ENCODE measurements at places on chromosomes 5 and 9. TPM values are rescaled to one million over a fixed set of nuclear protein-coding genes. Genes with fewer than 3 reads are reported as not detected.

GRCh38 chr9:38227061-38227540 lies 158.1 kb upstream of the SHB start:
- peaks cover 14% of the 10 kb centered on the region for H3K4me1 ChIP-seq
- peak overlapping the region; percentile 10 for H3K4me3 ChIP-seq
- DNase-seq: peak; percentile 76
- peak overlapping the region; percentile 82 for H3K27ac ChIP-seq

DNA sequence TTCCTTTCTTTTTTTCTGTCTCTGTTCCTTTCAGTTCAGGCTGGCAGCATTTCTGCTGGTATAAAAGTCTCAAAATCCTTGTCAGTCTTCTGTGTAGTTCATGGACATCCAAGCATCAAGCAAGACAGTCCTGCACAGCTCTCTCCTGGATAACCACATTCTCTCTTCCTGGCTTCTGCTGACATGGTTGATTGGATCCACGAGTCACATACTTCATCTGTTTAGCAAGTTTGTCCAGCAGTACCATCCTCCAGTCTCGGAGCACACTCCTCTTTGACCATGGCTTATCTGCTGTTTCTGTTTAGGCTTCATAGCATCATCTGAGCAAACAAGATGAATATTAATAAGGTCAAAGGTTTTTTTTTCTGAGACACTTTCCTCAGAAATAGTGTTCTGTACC lies 220.8 kb downstream of the KDM4C start:
- H3K36me3 ChIP-seq: no peaks in the 10 kb centered on the region
- no peak overlapping the region for H3K4me3 ChIP-seq
- H3K27me3 ChIP-seq: no peaks in the 10 kb centered on the region
- H3K27ac ChIP-seq: no peak overlapping the region
- DNase-seq: no peak

- peaks cover 37% of the 10 kb centered on the region for H3K4me1 ChIP-seq
- no peak overlapping the region for H3K4me3 ChIP-seq
- peak; percentile 93 for DNase-seq
- H3K27ac ChIP-seq: peak overlapping the region; percentile 94
- H3K36me3 ChIP-seq: peaks cover 23% of the 10 kb centered on the region
These were observed 2.6 kb upstream of the SNX18 start for GRCh38 chr5:54514841-54515432.

- H3K27me3 ChIP-seq: no peaks in the 10 kb centered on the region
- peak overlapping the region; percentile 54 for H3K4me3 ChIP-seq
- H3K4me1 ChIP-seq: peaks cover 30% of the 10 kb centered on the region
- H3K36me3 ChIP-seq: no peaks in the 10 kb centered on the region
These were observed 27.3 kb downstream of the EGR1 start for GRCh38 chr5:138492560-138493045.

GRCh38 chr5:68193481-68194036 lies 22.0 kb upstream of the PIK3R1 start:
- no peak for DNase-seq
- no peak overlapping the region for H3K27ac ChIP-seq
- no peaks in the 10 kb centered on the region for H3K27me3 ChIP-seq

DNA sequence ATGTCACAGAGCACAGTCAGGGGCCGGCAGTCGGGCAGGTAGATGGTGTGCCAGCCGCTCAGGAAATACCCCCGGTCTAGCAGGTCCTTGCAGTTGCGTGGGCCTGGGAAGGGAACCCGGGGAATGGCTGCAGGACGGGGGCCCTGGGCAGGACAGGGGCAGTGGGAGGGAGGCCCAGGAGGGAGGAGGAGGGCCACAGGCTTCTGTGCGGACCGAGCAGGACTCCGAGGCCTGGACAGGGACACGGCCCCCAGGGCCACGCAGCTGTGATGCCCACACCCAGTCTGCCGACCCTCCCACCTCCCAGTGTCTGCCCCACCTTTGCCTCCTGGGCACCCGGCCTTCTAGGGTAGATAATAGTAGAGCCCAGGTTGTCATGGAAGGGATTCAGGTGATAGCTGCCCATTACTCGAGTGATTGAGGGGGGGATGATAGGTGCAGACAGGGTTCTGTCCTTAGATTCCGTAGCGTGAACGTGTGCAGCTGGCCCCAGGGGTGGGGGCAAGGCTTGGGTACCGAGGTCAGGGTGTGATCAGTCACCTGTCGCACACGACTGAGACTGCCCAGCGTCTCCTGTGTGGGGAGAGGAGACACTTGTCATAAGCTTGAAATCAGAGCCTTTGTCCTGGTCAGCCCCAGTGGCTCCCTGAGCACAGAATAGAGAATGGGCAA lies 4.5 kb downstream of the FCN1 start:
- H3K27ac ChIP-seq: no peak overlapping the region
- no peak overlapping the region for H3K4me3 ChIP-seq
- H3K4me1 ChIP-seq: no peaks in the 10 kb centered on the region
- H3K27me3 ChIP-seq: peaks cover 3% of the 10 kb centered on the region
- peak; percentile 30 for DNase-seq

DNA sequence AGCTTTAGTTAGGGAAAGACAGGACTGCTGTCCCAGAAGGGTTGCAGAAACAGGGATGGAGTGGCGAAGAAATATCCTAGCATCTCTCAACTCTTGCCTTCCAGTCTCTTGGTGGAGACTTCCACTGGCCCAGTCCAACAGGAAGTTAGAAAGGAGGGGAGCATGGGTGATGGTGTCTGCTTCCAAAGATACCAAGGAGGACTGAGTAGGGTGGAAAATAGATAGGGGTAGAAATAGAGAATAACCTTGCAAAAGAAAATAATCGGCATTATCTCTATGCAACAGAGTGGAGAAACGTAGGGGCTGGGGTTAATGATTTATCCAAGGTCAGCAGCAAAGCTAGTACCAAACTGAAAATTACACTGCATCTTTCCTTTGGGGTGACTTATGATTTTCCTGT lies 242.3 kb downstream of the PSAT1 start:
- peaks cover 21% of the 10 kb centered on the region for H3K4me1 ChIP-seq
- DNase-seq: no peak
- H3K27me3 ChIP-seq: no peaks in the 10 kb centered on the region
- H3K36me3 ChIP-seq: no peaks in the 10 kb centered on the region

DNA sequence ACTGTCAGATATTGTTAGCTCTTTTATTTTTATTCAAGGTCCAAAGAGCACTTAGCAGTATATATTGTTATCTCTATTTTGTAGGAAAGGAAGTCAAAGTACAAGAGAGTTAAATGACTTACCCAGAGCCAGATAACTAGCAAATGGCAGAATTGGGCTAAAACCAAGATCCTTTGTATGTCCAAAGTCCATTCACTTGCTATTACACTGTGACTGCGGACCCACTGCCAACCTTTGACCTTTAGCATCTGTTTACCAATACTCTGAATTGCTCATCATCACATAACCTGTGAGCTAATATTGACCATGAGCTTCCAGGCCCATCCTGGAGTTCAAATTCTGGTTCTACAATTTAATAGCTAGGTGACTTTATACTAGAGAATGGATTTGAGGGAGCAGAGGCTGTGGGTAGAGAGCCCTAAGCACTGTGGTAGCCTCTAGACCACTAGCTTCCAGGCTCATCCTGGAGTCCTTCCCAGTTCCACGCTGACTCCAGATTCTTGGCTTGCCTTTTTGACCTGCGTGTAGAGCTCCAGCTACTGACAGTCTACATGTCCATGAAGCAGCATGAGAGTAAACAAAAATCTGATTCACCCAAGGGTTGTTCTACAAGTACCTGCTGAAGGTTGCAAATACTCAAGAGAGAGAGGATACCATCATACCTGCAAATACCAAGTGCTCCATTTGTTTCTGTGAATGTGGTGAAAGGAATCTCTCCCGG lies 424.0 kb downstream of the SH3GL2 start:
- no peak overlapping the region for H3K4me3 ChIP-seq
- no peak overlapping the region for H3K27ac ChIP-seq
- no peaks in the 10 kb centered on the region for H3K27me3 ChIP-seq
- H3K4me1 ChIP-seq: no peaks in the 10 kb centered on the region
- no peaks in the 10 kb centered on the region for H3K36me3 ChIP-seq

GRCh38 chr5:145479857-145480256 lies 355.3 kb downstream of the PRELID2 start:
- H3K27me3 ChIP-seq: no peaks in the 10 kb centered on the region
- no peaks in the 10 kb centered on the region for H3K36me3 ChIP-seq
- peaks cover 25% of the 10 kb centered on the region for H3K4me1 ChIP-seq
- no peak overlapping the region for H3K27ac ChIP-seq

- peak; percentile 49 for DNase-seq
- H3K27ac ChIP-seq: no peak overlapping the region
- peaks cover 14% of the 10 kb centered on the region for H3K4me1 ChIP-seq
These were observed 12.7 kb upstream of the CD180 start for GRCh38 chr5:67209141-67209771.

GRCh38 chr5:56608217-56608925 lies 207.0 kb upstream of the MAP3K1 start:
- no peaks in the 10 kb centered on the region for H3K27me3 ChIP-seq
- H3K27ac ChIP-seq: no peak overlapping the region
- DNase-seq: no peak
- no peaks in the 10 kb centered on the region for H3K36me3 ChIP-seq
- H3K4me3 ChIP-seq: no peak overlapping the region

GRCh38 chr5:56288873-56289601 lies 55.9 kb upstream of the ANKRD55 start:
- H3K4me1 ChIP-seq: peaks cover 34% of the 10 kb centered on the region
- H3K36me3 ChIP-seq: no peaks in the 10 kb centered on the region

DNA sequence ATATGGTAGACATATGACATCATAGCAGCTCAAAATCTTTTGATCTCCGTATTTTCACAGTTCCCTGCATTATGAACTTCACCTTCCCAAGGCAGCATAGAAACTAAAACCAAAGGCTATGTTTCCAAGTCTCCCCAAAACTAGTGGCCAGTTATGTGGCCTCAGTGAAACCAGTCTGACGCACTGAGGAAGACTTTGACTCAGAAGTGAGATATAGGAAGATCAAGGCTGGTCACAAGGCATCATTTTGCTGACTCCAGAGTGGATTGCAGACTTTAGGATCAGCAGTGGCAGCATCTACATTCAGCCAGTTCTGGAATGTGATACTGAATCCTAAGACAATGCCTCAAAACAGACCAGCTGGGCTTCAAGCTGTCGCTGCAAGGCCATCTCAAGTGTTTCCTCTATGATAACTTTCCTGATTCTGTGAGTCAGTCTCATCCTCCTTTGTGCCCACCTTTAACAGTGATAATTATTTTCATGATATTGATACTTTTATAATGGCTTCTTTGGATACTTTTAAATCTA lies 34.4 kb upstream of the ELL2 start:
- H3K27ac ChIP-seq: no peak overlapping the region
- no peak overlapping the region for H3K4me3 ChIP-seq
- DNase-seq: no peak
- no peaks in the 10 kb centered on the region for H3K4me1 ChIP-seq
- H3K27me3 ChIP-seq: no peaks in the 10 kb centered on the region

GRCh38 chr9:137109250-137110146 lies 5.0 kb downstream of the DPP7 start:
- peaks cover 1% of the 10 kb centered on the region for H3K4me1 ChIP-seq
- H3K27me3 ChIP-seq: peaks cover 1% of the 10 kb centered on the region
- no peak for DNase-seq
- peaks cover 27% of the 10 kb centered on the region for H3K36me3 ChIP-seq
- H3K4me3 ChIP-seq: no peak overlapping the region
- H3K27ac ChIP-seq: no peak overlapping the region

DNA sequence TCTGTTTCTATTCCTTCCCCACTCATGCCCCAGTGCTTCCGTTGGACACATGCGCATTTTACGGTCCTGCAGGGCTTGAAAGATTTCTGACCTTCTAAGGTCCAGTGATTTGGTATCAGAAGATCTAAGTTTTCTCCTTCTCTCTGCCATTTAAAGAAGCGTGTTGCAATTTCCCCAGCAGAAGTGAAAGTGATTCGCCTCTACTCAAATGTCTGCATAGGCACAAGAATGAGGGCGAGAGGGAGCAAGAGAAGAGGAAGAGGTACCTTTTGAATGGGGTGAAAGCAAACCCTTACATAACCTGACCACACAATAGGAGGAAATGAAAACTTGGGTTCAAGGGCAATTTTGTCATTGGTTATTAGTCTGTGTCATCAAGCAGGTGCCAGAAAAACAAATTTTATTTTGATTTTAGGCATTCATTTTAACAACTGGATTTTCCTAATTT lies 31.7 kb upstream of the NR3C1 start:
- no peak overlapping the region for H3K27ac ChIP-seq
- no peaks in the 10 kb centered on the region for H3K36me3 ChIP-seq
- H3K27me3 ChIP-seq: no peaks in the 10 kb centered on the region
- peak overlapping the region; percentile 12 for H3K4me3 ChIP-seq

Gene ELAVL2
- total RNA-seq: 0.08 TPM

- no peak overlapping the region for H3K4me3 ChIP-seq
- no peaks in the 10 kb centered on the region for H3K4me1 ChIP-seq
- H3K27me3 ChIP-seq: no peaks in the 10 kb centered on the region
- H3K27ac ChIP-seq: no peak overlapping the region
These were observed 42.5 kb upstream of the MELK start for GRCh38 chr9:36530224-36530623.

DNA sequence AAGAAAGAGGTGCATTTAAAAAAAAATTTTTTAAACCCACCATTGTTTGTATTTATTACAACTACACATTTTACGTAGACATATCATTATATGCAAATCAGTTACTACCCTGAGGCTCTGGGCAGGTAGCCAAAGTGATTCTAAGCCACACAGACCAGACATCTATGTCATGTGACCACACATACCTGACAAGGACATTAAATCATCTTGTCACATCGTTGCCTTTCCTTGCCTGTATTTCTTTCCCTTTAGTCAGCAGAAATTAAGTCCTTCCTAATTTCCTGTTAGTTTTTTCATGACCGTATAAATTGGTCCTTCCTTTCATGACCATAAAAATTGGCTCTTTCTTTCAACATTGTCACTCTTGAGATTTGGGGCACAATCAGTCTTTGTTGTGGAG lies 134.2 kb upstream of the MARCHF11 start:
- H3K36me3 ChIP-seq: no peaks in the 10 kb centered on the region
- H3K27me3 ChIP-seq: peaks cover 9% of the 10 kb centered on the region
- DNase-seq: no peak
- H3K27ac ChIP-seq: no peak overlapping the region

GRCh38 chr9:22331533-22331932 lies 115.1 kb upstream of the DMRTA1 start:
- H3K27ac ChIP-seq: no peak overlapping the region
- no peak for DNase-seq
- no peaks in the 10 kb centered on the region for H3K4me1 ChIP-seq
- H3K36me3 ChIP-seq: no peaks in the 10 kb centered on the region

DNA sequence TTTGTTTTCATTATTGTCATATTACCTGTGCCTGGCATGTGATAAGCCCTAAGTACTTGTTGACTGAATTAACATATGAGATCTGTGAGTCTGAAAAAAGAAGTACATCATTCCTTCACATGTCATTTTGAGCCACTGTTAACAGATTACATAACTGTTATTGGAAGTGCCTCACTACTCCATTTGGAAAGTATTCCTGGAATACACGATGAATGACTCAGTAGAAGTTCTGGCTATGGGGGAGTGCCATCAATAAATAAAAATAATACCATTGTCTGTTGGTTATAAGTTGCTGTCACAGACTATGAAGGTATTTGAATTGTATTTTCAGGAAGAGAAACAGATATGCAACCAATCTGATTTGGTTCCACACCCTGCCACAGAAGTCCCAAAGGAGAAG lies 12.9 kb downstream of the NIPSNAP3B start:
- H3K4me1 ChIP-seq: 0 out of 2 replicates have a peak, but pooled peaks cover 5% of the 10 kb centered on the region
- DNase-seq: no peak
- no peaks in the 10 kb centered on the region for H3K36me3 ChIP-seq
- H3K27me3 ChIP-seq: no peaks in the 10 kb centered on the region
- H3K4me3 ChIP-seq: no peak overlapping the region

Gene SMIM32
- not detected for total RNA-seq

- no peak overlapping the region for H3K4me3 ChIP-seq
- no peak for DNase-seq
- no peaks in the 10 kb centered on the region for H3K4me1 ChIP-seq
- no peaks in the 10 kb centered on the region for H3K36me3 ChIP-seq
- no peak overlapping the region for H3K27ac ChIP-seq
These were observed 210.1 kb downstream of the EPB41L4A start for GRCh38 chr5:112208699-112209615.

Measured in SJSA1 (cell line).